ENCODE measurements at places on chromosomes 5 and 9. TPM values are rescaled to one million over a fixed set of nuclear protein-coding genes. Genes with fewer than 3 reads are reported as not detected.
A peak's percentile ranks its signal among the peaks of the same experiment; 100 is the strongest.

FREM1 gene
- total RNA-seq: 0.31 TPM

DNA sequence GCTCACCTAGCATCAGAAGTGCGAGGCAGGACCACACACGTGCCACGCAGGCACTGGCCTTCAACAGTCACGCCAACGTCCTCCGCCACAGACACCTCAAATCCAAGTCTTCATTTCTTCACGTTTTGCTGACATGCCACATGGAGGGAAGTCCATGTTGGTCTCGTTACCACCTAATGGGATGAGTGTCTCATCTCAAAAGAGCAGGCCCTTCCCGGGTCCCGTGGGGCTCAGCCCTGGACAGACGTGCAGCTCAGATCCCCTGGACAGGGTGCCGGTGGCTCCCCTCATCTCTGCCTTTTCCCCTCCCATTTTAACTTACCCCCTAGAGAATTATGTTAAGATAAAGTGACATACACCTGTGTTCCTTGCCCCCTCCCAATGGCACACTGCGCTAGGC lies 76.8 kb downstream of the MRPL36 start:
- DNase-seq: no peak

DNA sequence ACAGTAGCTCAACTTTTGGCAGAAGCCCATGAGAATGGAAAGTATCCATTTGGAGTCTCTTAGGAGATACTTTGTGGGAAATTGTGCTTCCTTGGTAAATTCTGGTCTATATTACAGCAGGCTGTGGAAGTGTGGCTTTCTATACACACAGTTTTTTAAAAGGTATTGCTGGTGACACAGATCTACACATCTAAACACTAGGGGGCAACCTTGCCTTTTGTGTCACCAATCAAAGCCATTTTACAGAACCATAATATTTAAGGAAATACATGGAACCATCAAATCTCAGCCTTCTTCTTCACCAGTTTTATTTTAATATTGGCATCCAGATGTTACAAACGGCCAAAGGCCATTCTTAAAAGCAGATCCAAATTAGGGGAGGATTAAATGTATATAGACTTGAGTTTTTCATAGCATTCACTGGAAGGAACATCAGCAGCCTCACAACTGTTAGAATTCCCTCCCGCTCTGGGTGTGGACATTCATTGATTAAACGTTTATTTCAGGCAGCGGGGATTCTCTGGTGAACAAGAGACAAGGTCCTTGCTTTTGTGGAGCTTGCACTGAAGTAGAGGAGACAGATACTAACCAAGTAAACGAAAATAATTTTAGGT lies 132.4 kb upstream of the EPB41L4A start:
- DNase-seq: peak; percentile 35

DNA sequence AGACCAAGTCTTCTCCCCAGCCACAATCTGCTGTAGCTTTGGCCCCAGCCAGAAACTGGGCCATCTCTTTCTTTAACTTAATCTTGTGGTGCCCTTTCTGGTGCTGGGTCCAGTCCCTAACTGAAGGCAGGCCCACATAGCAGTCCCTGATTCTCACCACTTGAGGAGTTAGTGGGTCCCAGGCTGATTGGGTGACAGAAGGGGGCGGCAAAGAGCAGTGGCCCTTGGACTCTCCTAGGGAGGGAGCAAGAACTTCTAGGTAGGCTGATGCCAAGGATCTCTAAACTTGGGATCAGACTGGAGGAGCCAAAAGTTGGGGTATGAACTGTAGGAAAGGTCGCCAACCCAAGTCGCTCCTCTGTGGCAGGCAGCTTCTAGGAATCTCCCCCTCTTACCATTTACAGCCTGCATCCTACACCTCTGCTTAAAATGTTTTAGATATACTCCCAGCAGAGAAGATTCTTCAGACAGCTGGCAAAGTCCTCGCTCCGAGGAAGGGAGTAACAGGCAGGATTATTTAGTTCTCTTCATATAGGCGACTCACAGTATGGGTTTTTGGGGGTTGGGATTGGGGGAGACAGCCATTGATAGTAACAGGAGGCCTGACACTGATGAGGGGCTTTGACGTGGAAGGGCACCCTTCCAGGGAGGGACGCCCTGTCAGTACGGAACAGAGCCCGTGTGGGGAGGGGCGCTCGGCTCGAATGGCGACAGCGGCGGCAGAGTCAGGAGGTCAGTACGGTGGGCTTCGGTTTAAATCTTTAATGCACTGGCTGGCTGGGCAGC lies 2.0 kb upstream of the CCL27 start:
- DNase-seq: peak; percentile 28

GRCh38 chr9:76115982-76116646 lies 225.6 kb downstream of the PCSK5 start:
- no peak for DNase-seq

DNA sequence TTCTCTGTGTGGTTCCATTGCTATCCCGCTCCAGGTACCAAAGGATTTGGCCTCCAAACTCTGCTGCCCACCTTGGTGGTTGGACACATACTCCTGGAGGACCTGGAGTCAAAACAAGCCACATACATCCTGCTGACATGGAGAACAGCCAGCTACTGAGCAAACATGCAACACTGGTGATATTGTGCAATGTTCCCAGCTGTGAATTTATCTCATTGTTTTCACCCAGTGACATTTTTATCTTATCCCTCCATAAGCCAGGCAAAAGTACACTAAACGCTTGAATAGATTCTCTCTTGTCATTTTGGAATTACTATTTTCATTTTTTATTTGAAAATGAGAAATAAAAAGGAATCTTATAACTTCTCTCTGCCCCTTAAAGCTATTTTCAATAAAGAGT lies 11.1 kb upstream of the CTSL start:
- DNase-seq: peak; percentile 75

- DNase-seq: no peak
Observed at GRCh38 chr5:168159425-168159824, 132.0 kb upstream of the WWC1 start.
